ENCODE measurements at places on chromosomes 2 and 18.

DNA sequence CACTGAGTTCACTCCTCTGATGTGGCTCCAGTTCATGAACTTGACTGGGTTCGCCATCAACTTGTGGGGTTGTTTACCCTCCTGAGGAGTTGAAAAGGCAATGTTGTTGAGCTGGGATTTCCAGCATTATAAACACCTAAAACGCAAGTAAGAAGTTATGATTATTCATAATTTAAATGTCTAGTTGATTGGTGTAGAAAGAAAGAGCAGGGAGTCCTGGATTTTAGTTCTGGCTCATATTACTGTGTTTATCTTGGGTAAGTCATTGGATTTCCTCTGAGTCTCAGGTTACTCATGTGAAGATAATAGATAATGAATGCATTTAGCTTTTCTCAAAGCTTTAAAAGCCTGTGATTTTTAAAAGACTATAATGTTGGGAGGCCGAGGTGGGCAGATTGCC, 438.0 kb upstream of the CDH20 start:
- no peak for DNase-seq

DNA sequence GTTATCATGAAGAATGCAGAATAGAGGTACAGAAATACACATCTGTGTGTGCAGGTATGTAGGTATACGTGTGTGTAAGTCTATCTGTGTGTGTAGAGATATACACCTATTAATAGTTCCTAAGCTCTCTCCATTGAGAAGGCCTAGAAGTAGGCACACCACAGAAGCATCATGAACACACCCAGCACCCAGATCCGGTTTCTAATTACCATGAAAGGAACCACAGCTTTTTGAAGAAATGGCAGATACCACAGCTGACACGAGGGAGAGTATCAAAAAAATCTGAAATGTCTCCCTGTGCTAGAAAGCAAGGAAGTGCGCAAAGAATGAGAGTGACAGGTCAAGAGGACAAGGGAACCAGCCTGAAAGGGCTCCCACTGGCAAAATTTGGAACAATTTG, 27.7 kb upstream of the AP1S3 start:
- no peak for DNase-seq

DNA sequence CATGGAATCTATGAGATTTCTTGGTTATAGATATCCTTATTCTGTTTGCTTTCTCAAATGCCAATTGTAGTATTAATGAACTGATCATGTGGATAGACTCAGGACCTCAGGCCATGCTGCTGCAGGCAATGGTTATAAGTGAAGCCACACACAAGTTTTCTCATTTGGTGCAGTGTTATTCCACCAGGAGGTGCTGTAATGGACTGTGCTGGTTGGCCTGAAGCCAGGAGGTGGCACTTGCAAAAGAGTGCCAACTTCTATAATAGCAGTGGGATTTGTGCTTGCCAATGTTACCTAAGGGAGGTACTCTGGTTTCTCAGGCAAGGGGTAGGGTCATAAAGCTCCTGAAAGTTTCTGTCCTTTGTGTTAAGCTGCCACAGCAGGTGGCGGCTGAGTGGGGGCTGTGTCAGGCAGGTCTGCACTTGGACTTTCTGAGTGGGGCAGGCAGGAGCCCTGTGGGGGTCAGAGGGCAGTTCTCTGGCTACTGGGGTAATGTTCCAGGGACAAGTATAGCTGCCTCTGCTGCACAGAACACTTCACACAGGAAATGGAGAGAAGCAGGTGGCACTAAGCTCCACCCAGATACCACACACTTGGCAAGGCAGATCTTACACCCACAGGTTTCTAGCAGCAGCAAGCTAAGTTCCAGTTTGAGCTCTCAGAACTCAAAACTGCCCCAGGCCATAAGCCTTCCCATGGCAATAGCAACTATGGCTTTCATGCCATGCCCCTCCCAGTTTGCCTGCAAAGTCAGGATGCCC, 352.6 kb upstream of the CWC22 start:
- no peak for DNase-seq

DNA sequence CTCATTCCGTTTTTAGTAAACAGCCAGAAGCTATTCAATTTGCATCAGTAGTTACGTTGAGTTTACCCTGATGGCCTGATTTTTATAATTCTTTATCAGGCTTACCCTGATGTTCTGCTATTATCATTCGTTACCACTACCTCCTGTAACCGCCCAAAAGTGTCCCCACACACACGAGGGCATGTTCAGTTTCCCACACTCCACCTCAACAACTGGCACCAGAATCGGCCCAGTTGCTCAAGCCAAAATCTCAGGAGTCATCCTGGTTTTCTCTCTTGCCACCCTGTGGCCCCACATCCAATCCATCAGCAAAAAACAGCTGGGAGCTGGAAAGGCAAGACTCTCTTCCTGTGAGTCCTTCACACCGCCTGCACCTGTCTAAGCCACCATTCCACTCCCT, 102.9 kb upstream of the RAB6C start:
- DNase-seq, result no peak

GRCh38 chr2:126467367-126468054, 188.4 kb upstream of the GYPC start:
- DNase-seq, result no peak

GRCh38 chr18:39259736-39260135, 1694.1 kb upstream of the CELF4 start:
- DNase-seq, result no peak

GRCh38 chr2:96099861-96100798, 16.2 kb downstream of the ADRA2B start:
- DNase-seq, result peak; percentile 7

- peak; percentile 82 for DNase-seq
Observed at GRCh38 chr2:45895241-45895861, 243.9 kb downstream of the PRKCE start.

DNA sequence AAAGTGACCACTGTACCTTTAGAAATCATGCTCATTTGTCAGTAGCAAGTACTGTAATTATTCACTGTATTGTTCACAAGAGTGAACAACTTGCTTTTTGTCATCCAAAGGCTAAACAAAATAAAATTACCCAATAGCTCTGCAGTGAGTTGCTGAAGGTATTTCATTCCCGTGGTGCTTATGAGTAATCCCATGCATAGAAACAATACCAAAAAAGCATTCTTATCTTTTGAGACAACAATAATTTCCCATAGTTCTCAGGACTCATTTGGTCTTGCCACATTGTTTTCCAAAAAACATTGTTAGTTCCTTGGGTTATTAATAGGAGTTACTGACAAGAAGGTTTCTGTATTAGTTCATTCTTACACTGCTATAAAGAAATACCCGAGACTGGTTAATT, 503.2 kb upstream of the FAM98A start:
- peak; percentile 12 for DNase-seq

DNA sequence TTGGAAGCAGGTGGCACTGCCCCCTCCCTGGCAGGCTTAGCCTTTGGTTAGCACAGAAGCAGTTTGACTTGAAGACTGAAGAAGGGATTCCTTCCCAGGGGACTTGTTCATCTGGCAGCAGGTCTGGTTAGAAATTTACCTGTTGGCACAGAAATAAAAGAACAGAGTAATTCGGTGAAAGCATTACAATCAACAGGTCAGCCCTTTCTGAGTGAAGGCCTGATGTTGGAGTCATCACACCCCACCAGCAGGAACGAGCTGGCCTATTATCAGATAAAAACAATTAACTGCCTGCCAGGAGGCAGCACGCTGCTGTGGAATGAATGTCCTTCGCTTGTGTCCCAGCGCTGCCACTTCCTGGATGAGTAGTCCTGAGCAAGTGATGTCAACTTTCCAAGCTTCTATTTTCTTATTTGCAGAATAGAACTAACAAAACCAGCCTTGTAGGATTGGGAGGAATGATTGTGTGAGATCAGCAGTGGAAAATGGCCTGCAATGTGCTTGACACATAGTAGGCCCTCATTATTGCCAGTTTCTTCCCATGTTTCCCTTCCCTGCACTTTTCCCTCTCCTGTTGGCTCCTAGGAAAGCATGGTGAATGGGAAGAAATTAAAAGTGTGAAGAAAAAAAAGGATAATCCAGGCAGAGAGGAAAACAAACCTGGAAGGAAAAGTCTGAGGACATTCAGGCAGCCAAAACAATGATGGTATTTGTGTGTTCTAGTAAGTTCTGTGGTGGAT, 29.0 kb downstream of the LGALSL start:
- DNase-seq, result peak; percentile 63

GRCh38 chr2:198168651-198169050, 364.3 kb downstream of the PLCL1 start:
- DNase-seq, result no peak

DNA sequence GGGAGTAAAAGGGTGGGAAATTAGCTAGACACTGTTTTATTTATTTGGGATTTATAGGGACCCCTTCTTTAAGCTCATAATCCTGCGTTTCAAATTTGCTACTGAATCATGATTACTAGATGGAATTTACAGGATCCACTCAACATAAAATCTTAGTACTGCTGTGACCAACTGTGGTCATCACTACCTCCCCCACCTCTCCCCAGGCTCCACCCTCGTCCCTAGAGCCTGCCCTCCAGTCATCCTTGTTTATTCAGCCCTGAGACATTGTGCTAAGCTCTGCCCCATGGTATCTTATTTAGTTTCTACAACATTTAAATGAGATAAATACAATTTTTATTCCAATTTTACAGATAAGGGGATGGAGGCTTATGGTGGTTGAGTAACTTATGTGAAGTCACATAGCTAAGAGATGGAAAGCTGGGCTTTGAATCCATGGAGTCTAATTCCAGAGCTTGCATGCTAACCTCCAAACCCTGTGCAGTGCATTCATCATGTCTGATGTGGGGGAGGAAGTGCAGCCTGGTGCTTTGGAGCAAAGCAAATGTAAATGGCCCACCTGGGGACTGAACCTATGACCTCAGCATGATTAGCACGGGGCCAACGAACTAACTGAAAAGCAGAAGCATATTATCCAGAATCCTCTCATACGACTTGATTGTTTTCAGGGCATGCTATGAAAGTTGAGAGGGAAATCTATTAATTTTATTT, 502.4 kb downstream of the TMEM182 start:
- DNase-seq, result no peak

- DNase-seq, result no peak
Observed at GRCh38 chr18:5444269-5444668, 99.5 kb downstream of the EPB41L3 start.

DNA sequence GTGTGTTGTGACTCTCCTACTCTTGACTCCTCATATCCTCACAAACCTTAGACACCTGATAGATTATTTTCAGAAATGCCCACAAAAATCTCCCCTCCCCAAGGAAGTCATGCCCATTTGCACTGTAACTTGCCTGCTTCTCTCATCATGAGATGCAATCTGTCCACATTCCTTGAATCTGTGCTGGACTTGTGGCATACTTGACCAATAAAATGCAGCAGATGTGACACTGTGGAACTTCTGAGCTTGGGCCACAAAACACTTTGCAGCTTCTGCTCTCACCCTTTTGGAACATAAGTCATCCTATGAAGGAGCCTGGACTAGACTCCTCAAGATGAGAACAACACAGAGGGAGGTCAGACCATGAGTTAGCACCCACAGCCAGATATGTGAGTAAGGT, 4.4 kb upstream of the PID1 start:
- DNase-seq, result no peak

GRCh38 chr18:9096007-9096371, 6.5 kb upstream of the NDUFV2 start:
- DNase-seq, result no peak

- no peak for DNase-seq
Observed at GRCh38 chr2:51711766-51712165, 679.8 kb upstream of the NRXN1 start.

DNA sequence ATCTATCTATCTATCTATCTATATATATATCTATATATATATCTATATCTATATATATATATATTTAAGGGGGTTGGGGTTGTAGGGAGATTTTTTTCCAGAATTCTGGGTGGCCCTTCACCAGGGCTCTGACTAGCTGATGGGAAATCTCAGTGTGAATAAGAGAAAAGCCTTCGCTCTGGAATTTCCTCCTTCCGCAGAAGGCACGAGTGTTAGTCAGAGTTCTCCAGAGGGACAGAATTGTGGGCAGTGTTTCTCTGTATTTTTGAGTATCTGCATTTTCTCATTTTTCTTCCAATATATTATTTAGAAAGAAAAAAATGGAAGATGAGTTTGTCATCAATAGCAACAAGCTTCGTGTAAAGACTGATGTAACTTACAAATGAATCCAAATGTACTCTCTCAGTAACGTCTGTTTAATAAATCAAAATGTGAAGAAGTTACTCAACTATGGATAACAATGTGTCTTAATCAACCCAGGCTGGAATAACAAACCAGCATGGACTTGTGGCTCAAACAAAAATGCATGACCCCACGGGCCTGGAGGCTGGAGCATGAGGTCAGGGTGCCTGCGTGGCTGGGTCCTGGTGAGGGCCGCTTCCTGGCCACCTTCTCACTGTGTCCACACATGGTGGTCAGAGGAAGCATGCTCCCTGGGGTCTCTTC, 10.6 kb upstream of the SNTG2 start:
- DNase-seq, result peak; percentile 81

- no peak for DNase-seq
Observed at GRCh38 chr2:177675350-177675821, 282.8 kb downstream of the AGPS start.

GRCh38 chr2:204122425-204122824, 185.9 kb downstream of the ICOS start:
- DNase-seq, result no peak

- DNase-seq, result no peak
Observed at GRCh38 chr2:45089554-45090261, 80.5 kb upstream of the SIX2 start.

GRCh38 chr2:219179601-219180465, 1.8 kb downstream of the RETREG2 start:
- DNase-seq, result no peak

GRCh38 chr2:211867845-211868451, 670.7 kb downstream of the ERBB4 start:
- no peak for DNase-seq

GRCh38 chr2:156445296-156446220, 9.4 kb downstream of the GPD2 start:
- DNase-seq, result peak; percentile 78

DNA sequence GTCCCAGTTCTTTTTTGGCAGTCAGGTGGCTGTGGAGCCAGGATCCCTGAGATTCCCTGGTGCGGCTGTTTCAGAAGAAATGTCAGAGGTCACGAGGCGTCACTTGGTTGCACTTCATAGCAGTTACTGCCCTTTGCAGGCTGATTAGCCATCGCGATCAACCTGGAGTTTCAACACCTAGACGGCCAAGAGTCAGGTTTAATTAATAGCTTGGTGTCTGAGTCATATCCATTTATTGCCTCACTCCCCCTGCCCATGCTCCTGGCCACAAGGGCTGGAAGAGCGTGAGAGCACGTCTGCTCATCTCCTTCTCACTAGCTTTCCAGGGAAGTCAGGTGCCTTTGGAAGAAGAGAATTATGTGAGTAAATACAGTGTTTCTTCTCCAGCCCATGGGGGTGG, 552.3 kb downstream of the TSN start:
- DNase-seq, result no peak

Data from AG20443 (cell line).